Hepatocyte (in vitro differentiated cells): ENCODE measurements at places on chromosomes 12 and 14.

- H3K27me3 ChIP-seq, result peaks cover 12% of the 10 kb centered on the region
- no peaks in the 10 kb centered on the region for H3K36me3 ChIP-seq
- H3K27ac ChIP-seq, result no peak overlapping the region
- DNase-seq, result peak; percentile 44
These were observed 197.3 kb upstream of the SFSWAP start for GRCh38 chr12:131513606-131514005.

DNA sequence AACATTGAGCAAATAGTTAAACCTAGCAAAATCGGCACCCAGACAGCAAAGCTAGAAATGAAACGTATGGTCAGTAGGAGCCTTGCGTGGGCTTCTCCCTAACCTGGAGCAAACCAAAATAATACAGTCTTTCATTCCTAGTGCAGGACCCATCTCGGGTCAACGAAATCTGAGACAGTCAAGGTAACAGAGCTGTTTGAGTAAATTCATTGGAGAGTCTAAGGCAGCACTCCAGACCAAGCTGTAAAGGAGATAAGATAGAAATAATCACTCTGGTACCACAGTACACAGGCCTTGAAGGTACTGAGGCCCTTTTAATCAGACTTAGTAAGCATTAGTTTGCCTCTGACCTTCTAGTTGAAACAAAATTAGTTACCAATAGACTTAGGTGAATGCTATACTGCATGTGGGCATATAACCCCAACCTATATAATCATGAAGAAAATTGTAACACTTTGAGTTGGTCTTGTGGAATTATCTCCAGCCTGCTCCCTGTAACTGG, 54.4 kb upstream of the BICD1 start:
- no peaks in the 10 kb centered on the region for H3K27me3 ChIP-seq
- H3K36me3 ChIP-seq, result no peaks in the 10 kb centered on the region
- peak overlapping the region; percentile 70 for H3K27ac ChIP-seq

- H3K4me1 ChIP-seq, result no peaks in the 10 kb centered on the region
- no peaks in the 10 kb centered on the region for H3K27me3 ChIP-seq
- H3K36me3 ChIP-seq, result no peaks in the 10 kb centered on the region
- H3K27ac ChIP-seq, result no peak overlapping the region
- no peak for DNase-seq
These were observed 36.1 kb upstream of the PTCSC3 start for GRCh38 chr14:36212577-36212976.

GRCh38 chr12:122040579-122041386, 19.1 kb downstream of the BCL7A start:
- H3K4me3 ChIP-seq, result no peak overlapping the region
- no peaks in the 10 kb centered on the region for H3K27me3 ChIP-seq
- no peaks in the 10 kb centered on the region for H3K36me3 ChIP-seq

DNA sequence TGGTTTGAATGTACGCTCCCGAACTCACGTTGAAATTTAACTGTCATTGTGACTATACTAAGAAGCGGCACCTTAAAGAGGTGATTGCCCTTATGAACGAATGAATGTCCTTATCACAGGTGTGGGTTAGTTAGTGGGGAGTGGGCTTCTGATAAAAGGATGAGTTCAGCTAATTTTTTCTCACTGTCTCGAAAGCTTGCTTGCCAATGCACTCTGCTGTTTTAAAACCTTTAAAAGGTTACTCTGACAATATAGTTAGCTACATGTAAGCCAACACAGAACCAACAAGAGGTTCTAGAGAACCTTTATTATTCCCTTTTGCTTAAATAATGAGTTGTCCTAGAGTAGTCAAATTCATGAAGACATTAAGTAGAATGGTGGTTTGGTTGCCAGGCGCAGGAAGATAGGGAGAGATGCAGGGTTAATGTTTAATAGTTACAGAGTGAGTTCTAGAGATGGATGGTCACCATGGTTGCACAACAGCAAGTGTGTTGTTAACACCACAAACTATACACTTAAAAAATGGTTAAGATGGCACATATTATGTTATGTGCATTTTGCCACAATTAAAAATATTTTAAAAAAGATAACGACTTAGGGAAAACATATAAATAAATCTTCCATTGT, 26.3 kb downstream of the RTN1 start:
- no peak for DNase-seq
- no peak overlapping the region for H3K27ac ChIP-seq
- no peaks in the 10 kb centered on the region for H3K4me1 ChIP-seq
- H3K36me3 ChIP-seq, result no peaks in the 10 kb centered on the region
- H3K4me3 ChIP-seq, result no peak overlapping the region

- H3K27me3 ChIP-seq, result no peaks in the 10 kb centered on the region
- DNase-seq, result no peak
- H3K4me1 ChIP-seq, result no peaks in the 10 kb centered on the region
- H3K36me3 ChIP-seq, result no peaks in the 10 kb centered on the region
These were observed 201.2 kb downstream of the ESR2 start for GRCh38 chr14:64092940-64093339.

DNA sequence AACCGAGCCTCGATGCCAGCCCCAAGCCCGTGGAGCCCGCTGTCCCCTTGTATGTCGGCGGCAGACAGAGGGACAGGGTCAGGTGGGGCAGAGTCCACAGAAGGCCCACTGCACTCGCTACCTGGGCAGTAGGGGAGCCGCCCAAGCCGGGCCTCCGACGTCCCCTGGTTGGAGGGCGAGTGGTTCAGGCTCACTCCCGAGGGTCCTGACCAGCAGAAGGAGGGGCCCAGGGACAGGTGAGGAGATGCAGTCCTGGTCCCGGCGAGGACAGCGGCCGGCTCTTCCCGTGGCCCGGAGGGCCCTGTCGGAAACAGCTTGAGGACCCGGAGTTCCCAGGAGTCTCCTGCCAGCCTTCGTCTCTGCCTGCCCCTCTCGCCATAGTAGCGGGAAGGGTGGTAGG, 216.7 kb upstream of the SFSWAP start:
- no peaks in the 10 kb centered on the region for H3K36me3 ChIP-seq
- no peaks in the 10 kb centered on the region for H3K4me1 ChIP-seq
- no peak for DNase-seq
- H3K27ac ChIP-seq, result no peak overlapping the region
- H3K27me3 ChIP-seq, result peaks cover 11% of the 10 kb centered on the region

- no peak for DNase-seq
- H3K27ac ChIP-seq, result no peak overlapping the region
- no peak overlapping the region for H3K4me3 ChIP-seq
- no peaks in the 10 kb centered on the region for H3K27me3 ChIP-seq
These were observed 8.8 kb downstream of the ALKBH2 start for GRCh38 chr12:109084425-109084824.

DNA sequence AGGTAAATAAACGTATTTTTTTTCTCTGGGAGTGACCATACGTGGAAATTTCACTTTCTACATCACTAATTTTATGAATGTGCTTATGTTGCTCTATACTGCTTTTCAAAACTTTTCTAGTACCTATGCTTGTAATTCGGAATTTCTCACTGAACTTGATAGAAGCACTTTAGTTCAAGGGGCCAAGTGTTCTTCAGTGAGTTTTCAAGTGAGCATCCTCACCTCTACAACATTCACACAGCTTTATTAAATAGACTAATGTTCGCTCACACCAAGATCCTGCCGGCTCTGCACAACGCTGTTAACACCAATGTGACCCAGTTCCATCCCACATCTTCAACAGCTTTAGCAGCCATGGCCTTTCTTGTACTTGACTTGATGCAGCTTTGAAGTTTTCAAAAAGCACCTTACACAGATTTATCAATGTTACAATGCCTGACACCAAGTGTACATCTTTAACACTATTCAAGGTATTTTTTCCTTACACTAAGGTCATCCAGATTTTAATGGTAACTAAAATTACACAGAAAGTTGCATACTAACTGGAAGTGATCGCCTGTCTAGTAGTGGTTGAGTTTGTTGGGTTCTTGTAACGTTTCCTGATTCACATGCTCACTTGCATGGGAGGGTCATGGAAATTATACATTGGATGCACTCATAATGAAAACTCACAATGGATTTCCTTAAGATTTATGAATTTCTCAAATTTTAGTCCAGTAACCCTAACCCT, 4.5 kb downstream of the UBC start:
- no peaks in the 10 kb centered on the region for H3K27me3 ChIP-seq
- H3K27ac ChIP-seq, result peak overlapping the region; percentile 32
- H3K36me3 ChIP-seq, result no peaks in the 10 kb centered on the region
- peak; percentile 30 for DNase-seq
- H3K4me1 ChIP-seq, result peaks cover 18% of the 10 kb centered on the region

DNA sequence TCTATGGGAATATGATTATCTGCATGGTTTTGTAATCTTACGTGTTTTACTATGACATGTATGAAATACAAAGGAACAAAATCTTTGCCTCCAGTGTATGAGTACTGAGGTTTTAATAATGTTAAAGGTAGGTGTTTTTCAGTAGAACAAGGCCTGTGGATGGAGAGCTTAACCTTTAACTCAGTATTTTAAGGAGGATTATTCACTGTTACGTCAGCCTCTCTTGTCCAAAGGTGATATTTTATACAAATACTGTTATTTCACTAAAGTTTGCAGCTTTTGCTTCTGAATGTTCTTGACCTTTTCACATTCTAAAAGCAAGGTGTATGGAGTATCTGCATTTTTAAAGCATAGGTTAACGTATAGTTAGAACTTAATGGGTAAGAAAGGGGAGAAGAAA, 195.3 kb downstream of the ERC1 start:
- DNase-seq, result no peak
- no peak overlapping the region for H3K27ac ChIP-seq
- no peaks in the 10 kb centered on the region for H3K4me1 ChIP-seq

DNA sequence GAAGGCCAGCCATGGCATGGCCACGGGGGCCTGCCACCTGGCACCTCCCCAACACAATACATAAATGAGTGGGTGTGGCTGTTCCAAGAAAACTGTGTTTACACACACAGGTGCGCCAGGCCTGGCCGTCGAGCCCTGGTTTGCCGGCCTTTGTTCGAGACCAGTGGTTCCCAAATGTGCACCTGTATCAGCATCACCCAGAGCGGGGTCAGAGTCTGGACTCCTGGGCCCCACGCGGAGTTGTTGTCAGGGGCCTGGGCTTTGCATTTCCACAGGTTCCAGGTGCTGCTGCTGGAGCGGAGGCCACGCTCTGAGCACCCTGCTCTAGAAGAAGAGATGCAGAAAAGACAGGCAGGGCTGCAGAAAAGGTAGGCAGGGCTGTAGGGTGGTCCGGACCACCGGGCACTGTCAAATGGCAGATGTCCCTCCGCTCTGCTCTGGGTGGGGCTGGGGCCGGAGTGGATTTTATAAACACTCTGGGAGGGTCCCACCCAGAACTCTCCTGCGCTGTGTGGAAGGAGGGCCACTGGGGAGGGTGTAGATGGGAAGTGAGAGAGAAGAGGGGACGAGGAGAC, 4.2 kb upstream of the ASPG start:
- H3K36me3 ChIP-seq, result no peaks in the 10 kb centered on the region
- H3K4me3 ChIP-seq, result no peak overlapping the region
- peak; percentile 13 for DNase-seq
- H3K4me1 ChIP-seq, result peaks cover 14% of the 10 kb centered on the region
- H3K27me3 ChIP-seq, result peaks cover 3% of the 10 kb centered on the region

DNA sequence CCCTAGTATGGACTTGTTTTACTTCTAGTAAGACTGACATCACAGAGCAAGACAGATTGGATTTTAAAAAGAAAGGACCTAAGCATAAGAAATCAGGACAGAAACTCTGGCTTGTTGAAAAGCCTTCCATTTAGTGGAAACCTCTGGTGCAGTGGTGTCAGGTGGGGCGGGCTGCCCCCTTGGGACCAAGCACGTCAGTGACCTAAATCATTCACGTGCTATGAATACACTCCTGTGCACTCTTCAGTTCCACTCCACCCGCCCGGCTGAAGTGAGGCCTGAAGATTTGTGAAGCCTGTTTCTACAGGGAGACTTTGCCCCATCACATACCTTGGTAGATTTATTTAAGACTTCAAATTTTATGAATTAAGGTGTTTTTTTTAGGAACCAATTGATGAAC, 58.2 kb upstream of the STRN3 start:
- H3K27me3 ChIP-seq, result no peaks in the 10 kb centered on the region
- no peak overlapping the region for H3K27ac ChIP-seq
- H3K4me1 ChIP-seq, result no peaks in the 10 kb centered on the region
- no peak overlapping the region for H3K4me3 ChIP-seq
- H3K36me3 ChIP-seq, result no peaks in the 10 kb centered on the region

- H3K27me3 ChIP-seq, result no peaks in the 10 kb centered on the region
- H3K27ac ChIP-seq, result no peak overlapping the region
- no peaks in the 10 kb centered on the region for H3K36me3 ChIP-seq
These were observed 10.8 kb downstream of the KRT71 start for GRCh38 chr12:52542157-52542556.
